Esophagus muscularis mucosa (tissue), 4 donors: ENCODE measurements at places on chromosomes 3 and 15. TPM values are rescaled to one million over a fixed set of nuclear protein-coding genes. Genes with fewer than 3 reads are reported as not detected.

DNA sequence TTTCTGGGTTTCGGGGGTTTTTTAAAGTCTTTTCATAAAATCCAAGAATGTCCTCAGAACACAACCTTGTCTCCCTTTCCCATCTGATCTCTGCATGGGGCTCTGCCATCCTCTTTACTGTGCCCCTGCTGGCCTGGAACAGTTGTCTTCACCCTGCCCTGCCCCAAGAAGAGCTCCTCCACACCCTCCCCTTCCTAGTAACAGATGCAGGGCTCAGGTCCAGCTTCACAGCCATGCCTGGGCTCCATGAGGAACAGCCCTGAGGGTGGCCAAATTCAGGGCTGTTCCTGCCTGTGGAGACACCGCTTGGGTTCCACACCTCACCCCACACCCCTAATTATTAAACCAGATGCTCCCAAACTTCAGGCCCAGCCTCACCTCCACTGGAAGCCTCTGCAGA, 12.9 kb upstream of the ULK3 start:
- peaks cover 39% of the 10 kb centered on the region for H3K4me1 ChIP-seq
- H3K27ac ChIP-seq, result no peak overlapping the region
- H3K4me3 ChIP-seq, result no peak overlapping the region
- no peaks in the 10 kb centered on the region for H3K27me3 ChIP-seq
- H3K36me3 ChIP-seq, result peaks cover 43% of the 10 kb centered on the region

DNA sequence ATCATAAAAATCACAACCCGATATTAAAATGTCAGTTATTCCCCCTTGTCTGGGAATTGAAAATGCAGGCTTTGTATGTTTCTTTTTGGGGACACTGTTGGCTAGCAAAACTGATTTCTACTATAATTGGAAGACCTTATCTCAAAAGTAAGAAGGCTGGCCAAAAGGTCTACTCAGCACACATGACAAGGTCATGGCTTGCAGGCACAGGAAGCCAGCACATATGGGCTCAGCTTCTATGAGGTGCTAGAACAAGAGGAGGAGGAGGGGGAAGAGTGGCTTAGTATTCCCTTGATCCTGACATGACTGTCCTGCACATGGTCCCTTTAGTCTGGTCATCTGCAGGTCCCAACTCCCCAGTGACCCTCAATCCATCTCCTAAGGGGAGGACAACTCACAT, 681.2 kb downstream of the SQOR start:
- H3K27me3 ChIP-seq, result no peaks in the 10 kb centered on the region
- H3K27ac ChIP-seq, result no peak overlapping the region
- no peaks in the 10 kb centered on the region for H3K36me3 ChIP-seq
- no peaks in the 10 kb centered on the region for H3K4me1 ChIP-seq
- no peak for DNase-seq

DNA sequence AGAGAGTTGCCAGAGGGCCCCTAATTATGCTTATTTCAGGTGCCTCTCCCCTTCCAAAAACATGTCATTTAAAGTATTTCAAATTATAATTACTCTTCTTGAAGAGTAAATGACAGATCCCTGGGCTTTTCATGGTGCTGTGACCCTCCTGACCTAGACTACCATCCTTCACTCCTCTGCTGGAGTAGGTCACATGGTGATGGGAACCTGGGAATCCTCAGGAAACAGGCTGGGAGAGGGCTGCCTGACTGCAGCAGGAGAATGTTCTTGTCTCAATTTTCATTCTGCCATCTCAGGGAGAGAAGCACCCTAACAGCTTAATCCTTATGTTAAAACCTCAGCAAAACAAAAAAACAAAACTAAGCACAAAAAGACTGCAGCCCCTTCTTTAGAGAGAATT, 24.6 kb downstream of the PGBD4 start:
- no peak for DNase-seq
- H3K4me1 ChIP-seq, result no peaks in the 10 kb centered on the region
- H3K36me3 ChIP-seq, result no peaks in the 10 kb centered on the region
- no peak overlapping the region for H3K4me3 ChIP-seq

SLC51A gene
- not detected for total RNA-seq
